Activated CD4-positive, alpha-beta T cell treated with anti-CD3 and anti-CD28 coated beads, Interleukin-2, amount 50 U/mL, for 24 hours (primary cell): ENCODE measurements at places on chromosomes 5 and 9.

GRCh38 chr9:137685741-137686420, 67.1 kb downstream of the EHMT1 start:
- no peak for DNase-seq

GRCh38 chr5:140424135-140424534, 22.5 kb downstream of the ANKHD1 start:
- no peak for DNase-seq

DNA sequence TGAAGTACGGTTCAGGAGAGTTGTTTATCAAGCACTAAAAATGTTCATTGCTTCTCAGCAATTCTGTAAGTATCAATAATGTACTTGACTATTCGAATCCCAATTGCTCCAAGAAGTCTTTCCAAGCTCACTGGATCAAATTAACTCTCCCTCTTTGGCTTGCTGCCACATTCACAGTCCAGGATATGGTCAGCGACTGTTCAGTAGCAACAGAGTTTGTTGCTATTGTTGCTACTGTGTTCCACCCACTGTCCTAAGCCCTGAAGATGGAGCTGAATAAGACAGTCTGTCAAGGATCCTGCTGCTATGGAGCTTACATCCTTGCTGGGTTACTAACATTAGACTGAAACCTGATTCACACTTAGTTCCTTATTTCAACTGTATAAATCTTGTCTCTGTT, 110.8 kb downstream of the FGF10 start:
- no peak for DNase-seq

GRCh38 chr5:27406020-27406419, 367.6 kb upstream of the CDH9 start:
- no peak for DNase-seq

DNA sequence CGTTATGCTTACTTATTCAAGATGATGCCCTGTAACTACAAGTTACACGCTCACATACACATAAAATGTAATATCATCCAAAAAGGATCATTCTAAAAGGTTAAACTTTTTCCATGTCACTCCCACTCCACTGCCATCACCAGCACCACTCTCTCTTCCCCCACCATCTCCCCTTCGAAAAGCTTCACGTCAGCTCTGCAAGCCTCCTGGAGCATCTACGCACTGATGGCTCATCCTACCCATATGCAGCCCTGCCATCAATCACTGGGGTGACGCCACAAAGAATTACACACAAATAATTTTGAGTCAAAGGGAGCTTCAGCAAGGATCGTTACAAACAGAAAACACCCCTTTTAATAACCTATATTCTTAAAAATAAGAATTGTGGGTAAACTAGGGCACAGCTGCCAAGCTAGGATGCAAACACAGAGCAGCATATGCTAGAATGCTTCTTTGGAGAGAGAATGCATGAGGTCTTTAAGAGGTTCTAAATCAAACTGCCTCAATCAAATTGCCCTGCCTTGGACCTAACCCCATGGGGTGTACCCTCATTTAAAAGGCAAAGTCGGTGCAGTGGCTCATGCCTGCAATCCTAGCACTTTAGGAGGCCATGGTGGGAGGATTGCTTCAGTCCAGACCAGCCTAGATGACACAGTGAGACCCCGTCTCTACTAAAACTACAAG, 56.1 kb downstream of the SHB start:
- no peak for DNase-seq

DNA sequence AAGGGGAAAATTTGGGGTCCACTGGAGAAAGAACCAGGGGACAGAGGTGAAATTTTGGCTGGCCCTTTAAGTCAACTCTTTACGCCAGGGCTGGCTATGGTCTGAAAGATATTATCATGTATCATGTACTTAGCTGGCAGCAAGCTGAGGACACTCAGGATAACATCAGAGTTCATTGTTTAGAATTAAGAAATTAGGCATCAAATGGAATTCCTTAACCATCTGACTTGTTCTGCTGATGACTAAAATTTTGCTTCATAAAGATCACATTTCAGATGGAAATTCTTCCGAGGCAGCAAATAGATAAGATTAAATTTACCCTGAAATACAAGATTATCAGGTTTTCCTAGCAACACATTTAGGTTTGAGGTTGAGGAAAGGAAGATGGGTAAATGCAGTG, 269.4 kb upstream of the KLF9 start:
- DNase-seq = no peak

DNA sequence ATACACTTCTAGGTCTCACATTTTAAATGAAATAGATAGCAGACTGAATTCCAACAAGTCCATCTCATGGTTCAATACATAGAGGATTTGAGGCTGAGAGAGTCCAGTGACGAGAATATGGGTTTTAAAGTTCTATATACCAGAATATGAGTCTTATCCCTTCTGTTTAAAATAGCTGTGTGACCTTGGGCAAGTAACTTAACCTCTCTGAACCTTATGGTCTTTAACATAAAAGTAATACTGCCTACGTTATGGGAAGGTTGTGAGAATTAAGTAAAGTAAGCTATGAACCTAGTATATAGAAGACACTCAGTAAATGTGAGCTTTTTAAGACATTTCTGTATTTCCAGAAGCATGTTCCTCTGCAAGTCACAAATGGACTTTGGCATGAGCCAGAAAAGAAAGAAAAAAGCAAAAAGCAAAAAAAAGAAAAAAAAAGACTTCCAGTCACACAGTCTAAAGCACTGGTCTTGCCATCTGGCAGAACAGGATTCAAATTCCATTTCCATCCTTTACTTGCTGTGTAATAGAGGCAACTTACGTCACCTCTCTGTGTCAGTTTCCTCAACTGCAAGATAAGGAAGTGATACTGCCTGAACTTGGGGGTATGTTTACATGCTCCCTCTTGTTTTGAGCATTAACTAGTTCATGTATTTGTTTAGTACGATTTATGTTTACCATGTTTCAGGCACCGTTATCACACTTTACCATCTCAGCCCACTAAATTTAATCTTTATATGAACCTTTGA, 248.2 kb downstream of the TRIM32 start:
- DNase-seq = no peak

DNA sequence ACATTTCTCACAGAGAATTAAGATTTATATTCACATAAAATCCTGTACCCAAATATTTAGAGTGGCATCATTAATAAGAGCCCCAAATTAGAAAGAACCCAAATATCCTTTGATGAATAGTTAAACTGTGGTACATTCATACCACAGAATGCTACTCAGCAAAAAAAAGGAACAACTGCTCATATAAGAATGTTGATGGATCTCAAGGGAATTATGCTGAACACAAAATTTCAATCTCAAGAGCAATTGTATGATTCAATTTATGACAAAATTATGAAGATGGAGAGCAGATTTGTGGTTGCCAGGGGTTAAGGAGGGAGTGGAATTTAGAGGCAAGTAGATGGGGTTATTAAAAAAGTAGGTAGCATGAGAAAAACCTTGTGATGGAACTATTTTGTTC, 4.5 kb upstream of the PAIP1 start:
- DNase-seq = no peak

- no peak for DNase-seq
Measured at GRCh38 chr5:116865651-116866050, 291.0 kb upstream of the SEMA6A start.

DNA sequence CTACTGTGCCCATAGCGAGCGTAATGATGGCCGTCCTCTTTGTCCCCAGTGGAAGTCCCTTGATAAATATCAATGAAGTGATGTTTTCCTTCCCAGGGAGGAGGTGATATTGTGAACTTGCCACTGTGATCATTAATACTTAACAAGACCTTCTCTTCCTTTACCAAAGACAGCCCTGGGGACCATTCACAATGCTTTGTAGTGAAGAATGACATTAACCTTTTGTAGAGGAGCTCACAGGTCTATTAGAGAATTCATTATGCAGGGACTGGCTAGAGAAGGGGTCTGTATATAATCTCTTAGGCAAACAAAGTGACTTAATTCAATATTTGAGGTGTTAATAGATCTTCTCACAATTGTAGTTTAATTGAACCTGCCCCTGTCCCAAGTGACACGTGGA, 452.9 kb upstream of the DMAC1 start:
- no peak for DNase-seq

DNA sequence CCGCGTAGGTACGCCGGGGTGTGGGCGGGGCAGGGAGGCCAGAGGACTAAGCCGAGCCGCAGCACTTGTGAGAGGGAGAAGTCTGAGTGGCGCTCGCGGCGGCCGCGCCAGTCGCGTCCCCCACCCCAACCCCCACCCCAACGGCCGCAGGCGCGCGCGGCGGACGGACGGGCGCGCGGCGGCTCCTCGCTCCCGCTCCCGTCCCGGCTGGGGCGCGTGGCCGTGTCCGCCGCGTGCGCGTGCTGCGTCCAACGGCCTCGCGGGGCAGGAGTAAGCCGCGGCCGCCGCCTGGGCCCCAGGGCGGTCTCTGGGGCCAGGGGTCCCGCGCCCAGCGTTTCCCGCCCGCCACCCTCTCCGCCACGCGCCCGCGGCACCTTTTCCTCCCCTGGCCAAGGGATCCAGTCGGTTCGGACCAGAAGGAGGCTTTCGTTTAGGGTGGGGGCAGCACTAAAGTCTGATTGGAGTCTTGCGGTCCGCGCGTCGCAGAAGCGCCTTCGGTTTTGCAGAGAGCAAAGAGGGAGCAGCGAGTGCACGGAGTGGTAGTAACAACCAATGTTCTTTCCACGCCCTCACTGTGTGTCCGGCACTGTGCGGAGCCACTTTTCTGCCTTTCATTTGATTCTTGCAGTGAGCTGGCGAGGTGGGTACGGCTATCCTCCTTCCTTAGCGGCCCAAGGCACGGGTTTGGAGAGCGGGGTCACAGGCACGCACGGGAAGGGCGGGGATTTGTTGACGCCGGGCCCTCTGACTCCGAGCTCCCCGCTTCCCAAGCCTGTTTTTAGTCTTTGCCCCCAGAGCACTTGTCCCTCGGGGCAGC, 483 bp downstream of the G3BP1 start:
- DNase-seq = peak; percentile 28

GRCh38 chr9:22084336-22085035, 75.4 kb upstream of the CDKN2B start:
- DNase-seq = no peak

GRCh38 chr5:132799392-132799791, 13.7 kb upstream of the SOWAHA start:
- no peak for DNase-seq

DNA sequence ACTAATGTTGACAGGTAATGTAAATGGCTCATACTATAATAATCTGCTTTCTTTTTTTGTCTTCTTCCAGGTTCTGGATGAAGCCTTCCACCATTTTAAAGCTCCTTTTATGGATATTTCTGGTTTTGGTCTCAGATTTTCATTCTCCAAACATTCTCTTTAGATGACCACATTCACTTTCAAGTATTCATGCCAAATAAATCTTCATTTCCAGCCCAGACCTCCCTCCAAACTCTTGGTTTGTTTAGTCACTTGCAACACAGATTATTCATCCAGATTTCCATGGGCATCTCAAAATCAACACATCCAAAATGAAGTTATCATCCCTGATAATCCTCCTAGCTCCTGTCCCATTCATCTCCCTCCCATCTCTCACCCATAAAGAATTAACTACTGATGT, 40.3 kb upstream of the SVEP1 start:
- DNase-seq = no peak

DNA sequence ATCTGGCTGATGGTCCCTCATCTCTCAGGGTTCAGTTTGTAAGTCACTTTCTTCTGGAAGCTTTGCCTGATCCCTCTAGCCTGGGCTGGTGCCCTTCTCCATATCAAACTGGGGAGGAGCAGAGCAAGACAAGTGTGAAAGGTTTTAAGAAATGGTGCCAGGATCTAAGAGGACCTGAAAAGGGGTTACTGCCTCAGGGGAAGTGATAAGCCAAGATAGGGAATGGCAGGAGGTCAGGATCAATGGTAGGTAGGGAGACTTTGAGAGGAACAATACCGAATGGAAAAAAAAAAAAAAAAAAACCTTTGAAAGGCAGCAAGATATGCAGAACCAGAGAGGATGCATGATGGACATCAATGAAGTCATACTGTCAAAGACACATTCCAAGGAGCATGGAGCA, 67.5 kb upstream of the TLR4 start:
- no peak for DNase-seq

DNA sequence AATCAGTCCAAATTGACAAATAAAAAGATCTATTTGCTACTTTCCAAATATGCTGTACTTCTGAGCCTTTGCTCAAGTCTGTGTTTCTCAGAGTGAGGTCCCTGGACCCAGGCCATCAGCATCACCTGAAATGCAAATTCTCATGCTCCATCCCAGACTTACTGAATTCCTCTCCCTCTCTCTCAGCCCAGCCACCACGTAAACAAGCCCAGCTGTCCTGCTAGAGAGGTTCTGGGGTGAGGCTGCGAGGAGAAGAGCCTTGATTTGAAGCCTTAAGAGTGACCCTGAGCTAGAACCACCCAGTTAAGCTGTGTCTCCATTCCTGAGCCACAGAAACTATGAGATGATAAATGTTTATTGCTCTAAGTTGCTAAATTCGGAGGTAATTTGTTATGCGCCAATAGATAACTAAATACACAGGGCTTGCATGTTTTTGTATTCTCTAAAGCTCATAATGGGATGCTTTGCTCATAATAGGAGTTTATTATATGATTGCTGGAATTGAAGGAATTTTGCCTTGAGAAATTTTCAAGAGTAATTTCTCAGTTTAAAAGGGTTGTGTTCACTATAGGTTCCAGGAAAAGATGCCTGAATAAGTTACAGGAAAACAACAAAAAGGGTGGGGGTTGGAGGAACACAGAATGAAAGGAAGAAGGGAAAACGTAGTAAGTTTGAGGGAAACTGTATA, 98.9 kb upstream of the SPATA31D4 start:
- no peak for DNase-seq

GRCh38 chr9:88947581-88948573, 43.4 kb upstream of the S1PR3 start:
- DNase-seq = no peak

GRCh38 chr5:72106817-72107130, 501 bp upstream of the MAP1B start:
- DNase-seq = no peak

- no peak for DNase-seq
Measured at GRCh38 chr9:21873540-21874221, 71.2 kb downstream of the MTAP start.

DNA sequence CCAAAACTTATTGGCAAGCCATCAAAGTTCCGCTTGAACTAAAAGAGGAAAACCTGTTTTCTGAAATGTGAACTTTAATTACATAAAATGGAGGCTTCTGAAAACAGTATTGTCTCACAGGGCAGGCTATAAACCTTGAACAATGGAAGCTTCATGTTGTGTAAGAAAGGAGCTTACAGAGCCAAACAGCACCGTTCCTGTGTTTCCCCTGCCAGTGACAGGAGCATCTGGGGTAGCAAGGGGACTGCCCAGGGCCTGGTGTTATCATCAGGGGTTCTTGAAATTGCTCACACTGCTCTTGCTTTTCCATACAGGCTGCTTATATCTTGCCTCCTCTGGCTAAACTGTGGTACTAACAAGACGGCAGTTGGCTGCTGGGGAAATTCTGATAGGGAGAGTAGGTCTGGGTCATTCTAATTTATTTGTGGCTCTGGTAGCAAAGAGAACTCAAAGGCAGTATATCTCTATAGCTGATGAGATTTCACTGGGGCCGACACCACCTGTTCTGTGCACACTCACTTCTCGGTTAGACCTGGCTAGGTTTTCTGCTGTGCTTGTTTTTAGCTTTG, 40.4 kb downstream of the BASP1 start:
- no peak for DNase-seq

DNA sequence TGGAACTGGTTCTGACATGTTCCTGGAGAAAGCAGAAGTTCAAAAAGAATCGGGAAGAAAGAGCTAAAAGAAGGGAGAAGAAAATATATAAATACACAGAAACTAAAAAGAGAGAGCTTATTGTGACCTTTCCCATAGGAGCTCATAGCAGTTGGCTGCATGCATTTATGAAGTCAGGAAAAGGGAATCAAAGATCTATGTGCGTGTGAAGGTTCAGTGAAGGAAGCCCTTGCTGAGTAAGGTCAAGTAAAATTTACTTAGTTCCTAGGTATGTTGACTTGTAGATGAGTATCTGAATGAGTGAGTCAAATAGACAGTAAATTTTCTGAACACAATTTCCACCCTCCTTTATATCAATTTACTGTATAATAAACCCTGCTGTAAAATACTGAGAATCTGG, 632.5 kb downstream of the SLCO4C1 start:
- DNase-seq = no peak
